ENCODE measurements at places on chromosomes 4 and X.

DNA sequence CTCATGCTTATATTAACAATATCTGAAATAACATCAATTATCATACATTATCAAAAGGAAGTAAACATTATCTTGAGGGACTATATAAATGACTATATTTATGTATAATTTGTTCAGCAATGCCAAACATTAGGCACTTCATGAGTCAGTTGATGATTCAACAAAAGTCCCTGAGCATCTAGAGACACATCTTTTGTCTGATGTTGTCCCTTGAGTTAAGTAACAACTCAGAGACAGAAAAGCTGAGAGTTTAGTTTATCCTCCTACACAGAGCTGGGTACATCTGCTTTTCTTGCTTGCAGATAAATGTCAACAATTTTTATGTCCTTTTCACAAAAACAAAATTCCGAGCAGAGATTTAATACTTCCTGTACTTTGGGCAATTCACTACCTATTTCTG lies 311.1 kb downstream of the INPP4B start:
- DNase-seq: no peak

- no peak for DNase-seq
Observed at GRCh38 chr4:187887906-187888305, 107.7 kb upstream of the ZFP42 start.

GRCh38 chr4:141065872-141066271 lies 67.4 kb downstream of the RNF150 start:
- DNase-seq: no peak

DNA sequence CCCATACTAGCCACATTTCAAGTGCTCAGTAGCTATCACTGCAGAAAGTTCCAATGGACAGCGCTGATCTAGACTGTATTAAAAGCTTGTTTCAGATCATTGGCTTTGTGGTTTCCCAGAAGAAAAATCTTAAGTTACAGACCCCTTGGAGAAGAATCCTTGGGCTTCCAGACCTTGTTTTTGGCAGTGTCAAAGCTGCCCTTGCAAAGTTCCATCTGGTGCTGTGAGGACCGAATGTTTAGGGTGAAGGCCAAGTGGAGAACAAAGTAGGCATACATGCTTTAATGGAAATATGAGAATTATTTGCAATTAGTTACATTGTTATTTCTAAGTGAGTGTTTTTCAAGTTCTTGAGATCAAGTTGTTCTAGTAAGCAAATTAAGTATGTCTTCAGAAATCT lies 144.7 kb downstream of the FRMPD4 start:
- no peak for DNase-seq

DNA sequence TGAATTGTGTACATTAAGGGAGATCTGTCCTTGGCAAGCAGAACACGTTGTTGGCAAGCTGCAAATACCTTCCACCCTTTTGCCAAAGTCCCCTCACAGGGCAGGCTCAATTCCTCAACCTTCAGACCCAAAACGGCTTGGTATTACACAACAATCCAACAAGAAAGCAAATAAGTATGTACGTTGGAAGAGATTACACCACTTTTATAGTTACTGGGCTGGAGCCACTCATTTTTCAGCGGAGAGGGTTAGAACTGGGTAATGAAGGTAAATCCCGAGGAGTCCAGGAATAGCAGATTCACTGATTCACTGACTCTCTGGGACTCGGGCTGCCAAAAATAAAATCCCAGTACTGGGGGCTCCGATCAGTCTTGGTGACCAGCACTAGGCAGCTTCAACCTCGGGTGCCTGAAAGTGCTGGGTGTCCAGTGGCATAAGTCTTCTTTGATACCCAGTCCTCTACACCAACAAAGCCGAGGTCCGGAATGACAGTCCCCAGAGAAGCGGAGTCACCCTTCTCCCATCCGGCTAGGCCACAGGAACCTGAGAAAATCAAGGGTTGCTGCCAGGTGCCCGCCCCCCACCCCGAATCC lies 587 bp downstream of the TIMM8A start:
- DNase-seq: no peak

DNA sequence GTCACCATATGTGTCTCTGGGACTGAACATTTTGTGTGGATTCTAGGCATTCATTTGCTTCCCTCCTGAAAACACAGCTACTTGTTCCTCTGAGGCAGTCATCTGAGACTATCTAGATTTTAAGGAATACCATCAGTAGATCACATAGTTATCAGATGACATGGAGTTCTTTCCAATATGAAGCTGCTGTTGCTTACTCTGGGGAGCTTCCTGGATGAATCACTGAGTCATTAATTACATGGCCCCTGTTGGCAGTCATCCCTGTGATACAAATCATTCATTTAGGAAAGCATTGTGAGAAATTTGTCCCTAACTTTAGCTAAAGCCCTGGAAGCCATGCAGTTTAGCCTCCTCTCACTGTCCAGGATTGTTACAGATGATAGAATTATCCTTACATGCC lies 98.2 kb upstream of the ARSJ start:
- no peak for DNase-seq

DNA sequence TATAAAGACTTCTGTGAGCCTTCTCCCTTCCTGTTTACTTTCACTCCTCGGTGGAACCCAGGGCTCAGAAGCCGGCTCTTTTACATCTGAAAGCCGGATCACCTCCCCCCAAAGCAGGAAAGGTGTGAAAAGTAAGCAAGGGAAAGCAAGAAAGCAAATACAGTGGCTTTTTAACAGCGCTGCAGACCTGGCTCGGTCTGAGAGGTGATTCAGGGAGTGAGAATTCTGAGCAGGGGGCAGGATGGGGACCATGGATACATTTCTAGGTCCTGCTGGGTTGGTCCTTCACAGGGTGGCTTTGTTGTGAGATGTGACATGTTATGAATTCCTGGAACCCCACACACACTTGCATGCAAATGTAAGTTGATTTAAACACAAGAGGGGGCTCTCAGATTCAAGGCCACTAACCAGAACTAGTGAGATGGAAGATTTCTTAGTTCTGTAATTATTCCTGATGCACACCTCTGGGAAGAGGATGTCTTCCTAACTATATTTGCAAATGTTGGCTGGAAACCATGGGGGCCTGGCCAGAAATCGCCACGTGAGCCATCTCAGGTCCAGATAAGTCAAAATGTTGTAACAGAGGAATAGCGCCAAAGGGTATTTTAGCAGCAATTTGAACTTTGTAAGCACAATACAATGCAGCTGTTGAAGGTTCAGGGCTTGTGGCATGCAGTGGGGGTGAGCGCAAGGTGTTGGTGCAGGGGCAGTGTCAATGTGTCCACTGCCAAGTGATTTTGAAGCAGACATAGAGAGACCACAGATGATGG lies 670.1 kb upstream of the LCORL start:
- DNase-seq: no peak

Data from AML-193 (cell line).